HT-29 (cell line): ENCODE measurements at places on chromosomes 1 and 21.

- DNase-seq: no peak
These were observed 6.5 kb downstream of the BLACAT1 start for GRCh38 chr1:205449254-205449749.

GRCh38 chr1:37925316-37925715 is 21.5 kb downstream of the INPP5B start:
- DNase-seq: no peak

- no peak for DNase-seq
These were observed 66.8 kb downstream of the TTC3 start for GRCh38 chr21:37139902-37140301.

DNA sequence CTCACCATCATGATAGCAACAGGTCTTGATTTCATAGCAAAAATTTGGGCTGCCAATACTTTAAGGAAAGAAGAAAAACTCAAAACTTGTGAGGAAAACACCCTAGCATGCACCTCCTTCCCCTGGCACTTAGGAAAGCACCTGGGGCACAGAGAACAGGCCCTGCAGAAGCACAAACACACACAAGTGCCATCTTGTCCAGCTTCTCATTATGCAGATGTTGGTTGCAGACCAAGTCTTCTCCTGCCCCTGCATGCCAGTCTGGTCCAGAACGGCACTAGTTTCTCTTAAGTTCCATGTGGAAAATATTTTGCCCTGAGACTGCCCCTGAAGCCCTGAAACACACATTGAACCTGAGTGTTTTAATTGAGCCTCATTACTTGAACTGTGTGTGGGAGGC is 6.3 kb upstream of the ETV3 start:
- no peak for DNase-seq

GRCh38 chr1:74908131-74908530 is 175.2 kb downstream of the TYW3 start:
- DNase-seq: no peak

- DNase-seq: no peak
These were observed 7.0 kb downstream of the ERI3 start for GRCh38 chr1:44348061-44348485.

- DNase-seq: no peak
These were observed 652.5 kb downstream of the AMY1C start for GRCh38 chr1:104402178-104402577.

DNA sequence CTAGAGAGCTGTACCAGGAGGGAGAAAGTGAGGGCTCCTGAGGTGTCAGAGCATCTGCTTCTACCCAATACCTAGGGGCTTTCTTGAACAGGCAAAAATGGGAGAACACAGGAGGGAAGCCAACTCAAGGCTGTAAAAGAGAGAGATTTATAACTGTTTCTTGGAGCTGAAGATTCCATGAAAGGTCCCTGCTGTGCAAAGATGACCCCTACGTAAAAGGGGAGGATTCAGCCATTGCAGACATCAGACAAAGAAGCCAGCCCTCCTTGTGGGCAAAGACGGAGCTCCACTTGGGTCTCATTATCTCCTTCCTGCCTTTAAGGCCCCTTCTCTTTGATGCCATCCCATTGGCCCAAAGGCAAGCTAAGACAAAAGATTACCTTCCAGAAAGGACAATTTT is 524.1 kb upstream of the CAMK1G start:
- DNase-seq: no peak

- no peak for DNase-seq
These were observed 37.1 kb upstream of the KIF21B start for GRCh38 chr1:201060586-201060985.

DNA sequence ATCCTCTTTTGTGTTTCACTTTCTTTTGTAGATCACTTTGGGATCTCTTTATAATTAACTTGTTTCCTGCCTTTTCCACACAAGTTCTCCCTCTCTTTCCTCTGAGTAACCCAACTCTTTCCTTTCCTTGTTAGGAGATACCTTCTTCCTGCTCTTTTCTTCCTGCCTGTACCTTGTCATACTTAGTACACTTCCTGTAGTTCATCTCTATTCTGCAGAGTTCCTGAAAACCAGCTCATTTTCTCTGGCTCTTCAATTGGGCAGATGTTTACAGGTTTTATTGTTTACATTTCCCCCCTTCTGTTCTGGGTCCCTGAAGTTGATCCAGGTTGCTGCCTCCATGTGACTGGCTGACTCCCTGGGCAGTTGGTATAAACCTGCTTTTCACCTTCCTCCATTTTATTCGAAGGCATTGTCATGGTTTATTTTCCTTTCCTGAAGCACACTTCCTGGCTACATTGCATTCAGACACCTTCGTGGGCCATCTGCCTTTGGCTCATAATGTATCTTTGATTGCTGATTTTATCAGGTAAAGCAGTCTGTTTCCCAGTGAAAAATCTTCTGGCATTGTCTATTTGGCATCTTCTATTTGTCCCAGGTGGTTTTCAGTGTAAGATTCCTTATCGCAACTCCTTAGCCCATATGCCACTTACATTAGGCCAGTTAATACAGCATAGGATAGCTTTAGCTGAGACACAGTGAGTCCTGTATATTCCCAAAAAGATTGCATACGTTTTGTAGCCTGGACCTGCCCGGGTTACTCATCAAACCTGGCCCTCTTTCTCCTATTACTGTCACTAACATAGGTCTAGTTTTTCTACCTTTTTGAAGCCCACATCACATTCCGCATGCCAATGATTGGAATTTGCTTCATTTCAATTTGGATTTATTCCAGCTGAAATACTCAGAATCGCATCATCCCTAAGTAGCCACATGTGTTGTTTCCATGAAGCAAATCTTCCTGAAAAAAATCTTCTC is 15.4 kb downstream of the CTH start:
- no peak for DNase-seq

- DNase-seq: no peak
These were observed 305.9 kb upstream of the CAMK1G start for GRCh38 chr1:209277662-209278061.

DNA sequence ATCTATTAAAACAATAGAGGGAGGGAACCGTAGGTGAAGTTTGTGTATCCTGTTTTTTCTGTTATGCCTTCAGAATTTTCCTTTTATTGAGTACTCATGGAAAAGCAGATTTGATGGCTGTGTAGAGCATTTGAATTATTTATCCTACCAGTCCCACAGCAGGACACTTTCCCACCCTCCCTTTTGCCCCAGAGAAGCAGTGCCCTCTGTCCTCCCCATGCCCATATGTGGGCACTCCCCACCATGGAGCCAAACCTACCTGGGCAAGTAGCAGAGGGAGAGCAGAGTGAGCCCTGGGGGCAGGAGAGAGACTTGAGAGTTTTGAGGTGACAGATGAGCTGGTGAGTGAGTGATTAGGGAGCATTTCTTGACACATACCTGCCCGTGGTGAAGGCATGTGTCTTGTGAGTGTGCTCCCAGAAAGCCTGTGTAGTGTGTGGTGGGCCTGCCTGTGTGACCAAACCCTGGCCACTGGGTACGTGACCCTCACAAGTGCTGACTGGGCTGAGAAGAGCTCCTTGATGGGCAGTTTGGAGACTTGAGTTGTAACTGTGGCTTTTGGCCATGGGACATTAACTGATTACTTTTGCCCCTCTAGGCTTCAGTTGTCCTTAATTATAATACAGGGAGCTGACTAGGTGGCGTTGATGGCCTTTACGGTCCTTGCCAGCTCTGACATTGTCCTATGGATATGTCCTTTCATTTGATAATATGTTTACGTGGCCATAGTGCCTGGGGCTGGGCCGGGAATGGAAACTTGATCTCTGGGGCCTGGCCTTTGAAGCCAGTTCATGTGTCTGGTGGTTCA is 3.6 kb downstream of the PSEN2 start:
- DNase-seq: no peak

GRCh38 chr1:42876009-42876408 is 29.6 kb downstream of the ZNF691 start:
- no peak for DNase-seq

DNA sequence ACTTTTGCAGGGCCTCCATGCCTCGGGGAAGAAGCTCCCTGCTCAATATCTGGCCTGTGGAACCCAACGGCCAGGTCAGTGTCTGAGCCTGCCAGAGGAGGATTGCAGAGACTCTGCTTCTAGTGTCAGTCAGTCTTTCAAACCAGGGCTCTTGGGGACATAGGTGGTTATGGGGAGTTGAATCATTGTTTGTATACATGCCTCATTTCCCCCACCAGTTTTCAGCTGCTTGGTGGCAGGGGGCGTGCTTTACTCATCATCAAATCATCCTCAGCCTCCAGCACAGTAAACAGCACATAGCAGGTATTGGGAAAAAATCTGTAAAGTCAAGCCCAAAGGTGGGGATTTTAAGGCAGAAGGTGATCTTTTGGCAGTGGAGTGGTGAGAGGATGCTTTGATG is 17.4 kb upstream of the FAM89A start:
- DNase-seq: no peak

DNA sequence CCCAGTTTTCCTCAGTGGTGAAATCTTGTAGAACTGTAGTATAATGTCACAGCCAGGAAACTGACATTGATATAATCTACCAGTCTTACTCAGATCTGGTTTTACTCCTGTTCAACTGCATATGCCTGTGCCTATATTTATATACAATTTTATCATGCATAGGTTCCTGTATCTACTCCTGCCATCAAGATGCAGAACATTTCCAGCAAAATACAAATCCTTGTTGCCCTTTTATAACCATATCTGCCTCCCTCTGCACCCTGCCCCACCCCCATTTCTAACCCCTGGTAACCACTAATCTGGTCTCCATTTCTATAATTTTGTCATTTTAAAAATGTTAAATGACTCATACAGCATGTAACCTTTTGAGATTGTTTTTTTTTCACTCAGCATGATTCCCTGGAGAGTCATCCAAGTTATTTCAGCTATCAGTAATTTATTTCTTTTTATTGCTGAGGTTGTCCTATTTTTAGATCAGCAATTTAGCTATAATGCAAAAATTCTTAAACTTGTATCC is 8.1 kb downstream of the UTP25 start:
- no peak for DNase-seq
